ENCODE measurements at places on chromosomes 6 and 20.

- no peak for DNase-seq
These were observed 19.0 kb upstream of the SERINC1 start for GRCh38 chr6:122490607-122491006.

DNA sequence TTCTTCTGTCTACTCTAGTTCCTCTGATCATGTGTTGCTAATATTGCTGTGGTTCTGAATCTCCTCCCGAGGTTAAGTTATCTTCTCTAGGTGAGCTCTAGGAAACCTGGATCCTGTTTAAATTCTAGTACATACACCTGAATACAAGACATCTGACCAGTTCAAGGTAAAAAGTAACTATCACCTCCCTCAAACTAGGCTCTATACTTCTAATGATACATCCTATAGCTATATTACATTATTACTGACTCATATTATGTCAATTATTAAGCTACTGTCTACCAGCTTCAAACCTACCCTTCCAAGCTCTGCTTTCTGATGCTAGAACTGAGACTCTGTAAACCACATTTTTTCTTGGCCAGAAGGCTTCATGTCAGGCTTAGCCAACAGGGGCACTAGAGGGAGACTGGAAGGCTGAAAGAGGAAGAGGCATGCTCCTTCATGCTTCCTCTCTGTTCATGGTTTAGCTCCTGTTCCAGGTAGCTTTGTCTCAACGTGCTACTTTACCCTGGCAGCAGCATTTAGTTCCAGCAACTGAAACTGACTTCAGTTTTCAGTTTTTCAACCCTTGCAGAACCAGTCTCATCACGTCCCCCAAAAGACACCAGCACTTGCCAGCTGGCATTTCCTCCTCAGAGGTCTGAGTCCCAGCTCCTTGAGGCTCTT is 148.4 kb upstream of the TOP1 start:
- DNase-seq = peak; percentile 32

DNA sequence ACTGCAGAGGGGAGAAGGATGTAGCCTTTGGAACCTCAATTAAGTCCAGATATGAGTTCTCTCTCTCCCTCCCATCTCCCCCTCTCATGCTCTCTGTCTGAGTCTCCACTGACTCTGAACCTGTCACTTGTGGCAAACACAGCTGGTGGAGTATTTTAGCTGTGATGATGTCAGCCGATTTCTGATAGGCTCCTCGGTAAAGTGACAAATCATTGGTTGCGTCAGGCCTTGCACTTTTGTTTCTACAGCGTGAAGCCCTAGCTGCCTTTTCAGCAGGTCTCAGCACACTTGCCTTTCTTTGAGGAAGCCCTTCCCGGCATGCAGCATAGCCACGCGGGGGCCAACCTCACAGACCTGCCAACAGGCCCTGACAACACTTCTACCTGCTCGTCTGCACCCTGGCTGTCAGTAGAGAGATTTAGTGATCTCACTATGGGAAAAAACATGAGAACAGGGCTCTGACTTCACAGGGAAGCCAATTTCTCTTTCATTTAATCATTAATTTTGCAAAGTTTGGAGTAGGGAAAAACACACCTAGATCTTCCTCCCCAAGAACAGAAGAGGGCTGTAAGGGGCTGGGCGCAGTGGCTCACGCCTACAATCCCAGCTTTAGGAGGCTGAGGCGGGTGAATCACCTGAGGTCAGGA is 84.4 kb downstream of the GMPR start:
- peak; percentile 90 for DNase-seq

GRCh38 chr20:24382743-24383142 is 86.7 kb upstream of the SYNDIG1 start:
- DNase-seq = no peak

DNA sequence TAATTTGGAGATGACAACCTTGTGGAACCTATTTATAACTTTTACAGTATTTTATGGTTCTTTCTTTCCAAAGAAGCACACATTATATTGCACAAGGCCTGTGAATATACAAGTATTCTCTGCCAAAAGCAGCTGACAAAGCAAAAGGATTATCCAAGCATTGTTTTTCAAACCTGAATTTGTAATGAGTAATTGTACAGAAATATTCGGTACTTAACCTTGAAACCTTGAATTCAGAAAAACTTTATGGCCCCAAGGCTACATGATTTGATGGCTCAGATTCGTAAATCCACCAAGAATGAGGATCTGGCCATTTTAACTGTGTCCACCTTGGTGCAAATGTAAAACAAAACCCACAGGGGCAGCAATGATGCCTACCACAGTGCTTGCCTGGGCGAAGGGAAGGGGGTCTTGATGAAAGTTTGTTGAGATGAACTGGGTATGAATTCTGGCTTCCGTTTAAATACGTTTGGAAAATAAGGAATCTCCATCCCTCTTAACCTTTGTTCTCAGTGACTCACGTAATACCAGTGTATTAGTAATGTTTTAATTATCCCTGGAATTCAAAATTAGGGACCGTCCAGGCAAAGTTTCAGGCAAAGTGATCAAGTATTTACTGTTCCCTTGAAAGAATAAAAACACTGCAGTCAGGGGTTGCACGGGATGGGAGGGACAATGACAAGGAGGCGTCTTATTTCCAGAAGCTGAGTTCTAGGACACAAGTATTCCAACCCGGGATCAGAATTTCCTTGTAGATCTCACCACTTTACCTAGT is 2.7 kb upstream of the RBM24 start:
- no peak for DNase-seq

GRCh38 chr6:12538881-12539357 is 177.6 kb upstream of the PHACTR1 start:
- no peak for DNase-seq

- no peak for DNase-seq
These were observed 152.0 kb downstream of the GRM4 start for GRCh38 chr6:33993653-33994471.

DNA sequence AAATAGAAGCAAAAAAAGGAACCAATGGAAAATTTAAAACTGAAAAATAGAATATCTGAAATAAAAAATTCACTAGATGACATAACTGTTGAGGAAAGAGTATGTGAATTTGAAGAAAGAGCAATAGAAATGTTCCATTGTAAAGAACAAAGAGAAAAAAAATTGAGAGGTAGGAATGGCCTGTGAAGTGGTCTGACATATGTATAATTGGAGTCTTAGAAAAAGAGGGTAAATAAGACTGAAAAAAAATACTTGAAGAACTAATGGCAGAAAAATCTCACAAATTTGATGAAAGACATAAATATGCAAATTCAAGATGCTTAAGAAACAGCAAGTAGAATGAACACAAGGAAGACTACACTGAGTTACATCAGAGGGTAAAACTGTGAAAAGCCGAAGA is 93.4 kb downstream of the QKI start:
- no peak for DNase-seq

DNA sequence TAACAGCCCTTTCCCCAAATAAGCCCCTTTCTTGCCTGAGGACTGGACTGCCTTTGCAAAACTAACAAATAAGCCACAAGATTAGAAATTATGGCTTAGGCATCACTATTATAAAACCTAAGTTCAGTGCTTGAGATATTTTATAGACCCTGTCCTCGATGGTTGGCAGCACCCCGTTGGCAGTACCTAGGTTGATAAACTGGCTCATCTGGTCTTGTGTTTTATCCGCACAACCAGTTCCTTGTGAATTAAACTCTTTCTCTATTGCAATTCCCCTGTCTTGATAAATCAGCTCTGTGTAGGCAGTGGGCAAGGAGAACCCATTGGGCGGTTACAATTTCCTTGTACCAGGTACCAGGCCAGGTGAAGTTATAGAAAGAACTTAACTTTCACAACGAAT is 6.6 kb downstream of the LRP11 start:
- DNase-seq = no peak

DNA sequence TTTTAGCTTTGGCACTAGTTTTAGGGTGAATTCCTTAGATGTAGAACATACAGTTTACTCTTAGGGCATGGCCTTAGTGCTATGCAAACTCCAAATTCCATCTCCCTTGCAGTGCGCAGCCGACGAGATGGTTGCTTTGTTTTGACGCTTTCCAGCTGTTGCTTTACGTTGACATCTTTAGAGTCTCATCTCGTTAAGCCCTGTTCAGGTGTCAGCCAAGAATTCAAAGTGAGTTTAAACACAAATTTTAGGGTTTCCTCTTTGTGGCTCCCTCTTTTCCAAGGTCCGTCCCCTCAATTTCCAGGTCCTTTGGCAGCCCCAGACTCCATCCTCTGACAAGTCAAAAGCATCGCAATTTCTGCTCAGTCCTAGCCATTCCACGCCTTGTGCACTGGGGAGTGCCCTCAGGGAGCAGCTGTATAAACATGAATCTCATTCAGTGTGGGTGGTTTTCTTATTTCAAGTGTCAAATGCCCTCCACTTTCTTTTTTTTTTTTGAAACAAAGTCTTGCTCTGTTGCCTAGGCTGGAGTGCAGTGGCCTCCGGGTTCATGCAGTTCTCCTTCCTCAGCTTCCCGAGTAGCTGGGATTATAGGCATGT is 14.1 kb upstream of the MAK start:
- DNase-seq = no peak

DNA sequence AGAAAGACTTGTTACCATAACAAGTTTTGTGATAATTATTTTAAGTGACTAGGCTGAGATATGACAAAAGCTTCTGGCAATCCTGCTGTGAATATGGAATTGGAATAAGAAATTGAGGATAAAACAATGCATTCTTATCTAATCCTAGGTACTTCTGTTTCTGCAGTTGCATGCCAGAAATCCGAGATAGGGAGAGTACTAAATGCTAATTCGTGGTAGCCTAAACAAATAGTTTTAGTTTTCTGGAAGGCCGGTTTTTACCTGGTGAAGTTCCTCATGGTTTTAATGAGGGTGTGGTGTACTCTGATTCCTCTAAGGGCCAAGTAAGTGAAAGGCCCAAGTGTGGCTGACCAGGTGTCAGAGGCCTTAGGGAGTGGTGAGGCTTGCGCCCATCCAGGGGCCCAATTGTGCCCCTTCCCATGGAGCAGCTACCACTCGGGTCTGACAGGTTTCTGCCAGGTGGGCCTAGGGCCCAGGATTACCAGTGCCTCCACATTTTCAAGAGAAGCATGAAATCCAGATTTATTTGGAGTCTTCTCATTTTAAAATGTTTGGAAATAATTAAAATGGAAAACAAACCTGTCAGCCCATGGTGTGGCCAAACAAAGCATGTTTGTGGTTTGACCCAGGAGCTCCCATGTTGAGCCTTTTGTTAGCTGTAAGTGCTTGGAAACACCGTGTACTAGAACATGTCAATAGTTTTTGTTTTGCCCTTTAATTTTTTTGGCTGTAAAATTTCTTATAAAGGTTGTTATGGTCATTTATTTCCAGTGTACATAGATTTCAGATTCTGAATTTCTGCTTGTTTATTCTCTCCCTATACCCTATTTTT is 6.6 kb downstream of the PLCB4 start:
- no peak for DNase-seq

DNA sequence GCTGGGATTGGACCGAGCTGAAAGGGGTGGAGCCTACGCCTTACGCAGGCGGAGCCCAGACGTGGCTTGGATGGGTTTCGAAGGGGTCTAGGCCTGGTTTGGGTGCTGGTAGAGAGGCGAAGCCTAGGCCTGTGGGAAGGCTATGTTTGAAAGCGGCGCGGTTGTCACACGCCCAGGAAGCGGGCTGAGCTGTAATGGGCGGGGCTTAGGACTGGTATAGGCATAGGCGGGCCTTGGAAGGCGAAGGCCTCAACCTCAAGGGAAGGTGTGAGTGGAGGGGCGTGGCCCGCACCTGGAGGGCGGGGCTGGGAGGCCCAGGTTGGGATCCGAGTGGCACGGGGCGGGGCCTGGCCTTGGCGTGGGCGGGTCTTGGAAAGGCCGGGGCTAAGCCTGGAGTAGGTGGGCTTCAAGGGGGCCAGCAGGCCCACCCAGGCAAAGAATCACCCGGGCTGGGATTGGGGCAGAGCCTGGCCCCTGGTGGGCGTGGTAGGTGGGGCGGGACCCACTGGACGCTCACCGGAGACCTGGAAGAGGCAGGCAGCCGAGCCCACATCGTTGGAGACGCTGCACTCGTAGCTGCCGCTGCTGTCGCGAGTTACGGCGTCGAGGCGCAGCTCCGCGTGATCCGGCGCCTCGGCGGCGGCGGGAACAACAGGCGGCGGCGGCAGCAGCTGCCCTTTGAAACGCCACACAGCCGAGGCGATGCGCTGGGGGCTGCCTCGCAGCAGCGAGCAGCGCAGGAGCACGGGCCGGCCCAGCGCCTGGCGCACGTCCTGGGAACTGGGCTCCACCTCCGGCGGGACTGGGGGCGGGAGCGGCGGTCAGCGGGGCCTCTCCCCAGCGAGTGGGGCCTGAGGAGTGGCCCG is 49.0 kb downstream of the MDGA1 start:
- no peak for DNase-seq

DNA sequence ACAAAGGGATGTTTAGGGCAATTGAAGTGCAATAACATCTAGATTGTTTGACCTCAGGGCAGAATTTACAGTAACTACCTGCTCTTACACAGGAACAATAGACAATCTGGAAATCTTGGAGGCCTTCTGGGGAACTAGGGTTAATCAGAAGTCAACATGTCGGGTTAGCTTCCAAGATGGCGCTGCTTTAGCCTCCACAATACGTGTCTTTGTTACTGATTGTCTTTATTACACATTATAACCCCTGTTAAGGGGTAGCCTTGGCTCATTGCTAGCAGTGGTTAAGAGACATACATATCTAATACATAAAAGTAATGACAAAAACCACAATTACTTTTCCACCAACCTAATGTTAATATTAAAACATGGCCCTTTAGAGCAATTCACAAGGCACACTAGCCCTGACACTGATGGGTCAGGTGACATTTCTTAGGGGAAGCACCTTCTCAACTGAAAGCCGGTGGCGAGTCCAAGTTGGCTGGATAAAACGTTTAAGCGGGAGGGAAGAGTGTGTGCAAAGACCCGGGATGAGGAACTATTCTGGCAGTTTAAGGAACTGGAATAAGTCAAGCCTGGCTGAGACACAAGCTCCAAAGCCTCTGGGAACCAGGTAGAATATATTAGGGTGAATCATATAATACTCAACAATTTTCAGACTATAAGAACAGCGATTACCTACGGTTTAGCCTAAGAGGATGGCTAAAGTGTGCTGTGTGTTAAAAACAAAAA is 236.9 kb downstream of the BCAS1 start:
- peak; percentile 33 for DNase-seq

DNA sequence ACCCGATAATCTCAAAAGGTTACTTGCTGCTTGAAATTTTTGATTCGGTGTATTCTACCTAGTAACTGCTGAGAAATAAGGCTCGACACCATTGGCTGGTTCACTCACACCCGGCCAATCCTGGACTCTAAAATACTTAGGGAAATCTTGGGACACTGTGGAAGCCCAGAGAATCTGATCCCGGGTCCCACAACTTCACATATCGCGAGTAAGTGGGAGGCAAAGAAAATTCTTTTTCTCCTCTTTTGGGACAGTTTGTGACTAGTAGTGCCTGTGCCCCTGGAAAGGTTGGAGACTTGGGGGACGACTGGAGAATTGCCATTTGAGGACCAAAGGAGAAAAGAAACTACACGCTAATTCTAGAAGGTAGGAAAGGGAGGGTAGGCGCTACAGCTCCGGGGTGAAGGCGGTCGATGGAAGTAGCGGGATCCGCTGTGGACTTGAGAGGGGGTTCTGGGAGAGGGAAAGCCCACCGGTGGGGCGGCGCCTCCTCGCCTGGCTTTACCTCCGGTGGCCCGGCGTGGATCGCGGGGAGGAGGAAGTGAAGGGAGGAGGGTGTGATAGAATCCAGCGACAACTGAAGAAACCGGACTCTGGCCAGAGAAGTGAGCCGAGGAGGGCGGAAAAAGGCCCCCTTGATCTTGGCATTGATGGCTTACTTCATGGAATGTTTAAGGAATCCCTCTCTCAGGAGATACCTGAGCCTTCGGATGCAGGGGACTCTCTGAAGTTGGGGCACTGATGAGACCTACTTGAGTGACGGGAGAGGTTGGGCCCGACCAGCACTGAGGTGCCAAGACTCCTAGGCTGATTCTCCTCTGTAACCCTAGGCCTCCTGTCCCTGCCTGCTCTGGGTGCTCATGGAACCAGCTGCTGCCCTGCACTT is 18.8 kb upstream of the BTN3A3 start:
- DNase-seq = peak; percentile 80

- DNase-seq = no peak
These were observed 61.4 kb upstream of the UFL1 start for GRCh38 chr6:96460052-96460700.

All from NB4 (cell line).